Activated T-cell treated with anti-CD3 and anti-CD28 coated beads for 1 hour (primary cell): ENCODE measurements at places on chromosomes 16 and 17.

- no peak for DNase-seq
Measured at GRCh38 chr17:2044263-2044894, 2.6 kb downstream of the OVCA2 start.

DNA sequence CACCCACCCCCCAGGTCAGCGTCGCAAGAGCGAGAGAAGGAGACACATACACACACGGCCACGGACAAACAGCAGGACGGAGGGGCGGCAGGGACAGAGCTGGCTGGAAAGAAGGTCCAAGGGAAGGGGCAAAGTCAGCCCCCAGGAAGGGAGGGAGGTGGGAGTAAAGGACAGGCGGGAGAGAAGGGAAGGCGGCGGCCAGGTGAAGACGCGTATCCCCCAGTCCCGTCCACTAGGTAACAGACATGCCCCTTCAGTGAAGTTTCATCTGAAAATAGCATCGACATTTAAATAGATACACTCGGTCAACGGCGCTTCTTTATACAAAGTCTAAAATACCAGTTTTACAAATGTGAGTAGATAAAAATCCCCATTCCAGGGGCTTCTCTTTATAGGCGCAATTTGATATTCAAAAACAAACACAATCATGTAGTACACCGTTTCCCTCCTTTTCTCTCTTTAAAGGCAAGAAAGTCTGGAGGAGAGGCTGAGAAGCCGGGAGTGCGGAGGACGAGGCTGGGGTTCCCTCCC is 4.5 kb downstream of the CBX8 start:
- DNase-seq = no peak

DNA sequence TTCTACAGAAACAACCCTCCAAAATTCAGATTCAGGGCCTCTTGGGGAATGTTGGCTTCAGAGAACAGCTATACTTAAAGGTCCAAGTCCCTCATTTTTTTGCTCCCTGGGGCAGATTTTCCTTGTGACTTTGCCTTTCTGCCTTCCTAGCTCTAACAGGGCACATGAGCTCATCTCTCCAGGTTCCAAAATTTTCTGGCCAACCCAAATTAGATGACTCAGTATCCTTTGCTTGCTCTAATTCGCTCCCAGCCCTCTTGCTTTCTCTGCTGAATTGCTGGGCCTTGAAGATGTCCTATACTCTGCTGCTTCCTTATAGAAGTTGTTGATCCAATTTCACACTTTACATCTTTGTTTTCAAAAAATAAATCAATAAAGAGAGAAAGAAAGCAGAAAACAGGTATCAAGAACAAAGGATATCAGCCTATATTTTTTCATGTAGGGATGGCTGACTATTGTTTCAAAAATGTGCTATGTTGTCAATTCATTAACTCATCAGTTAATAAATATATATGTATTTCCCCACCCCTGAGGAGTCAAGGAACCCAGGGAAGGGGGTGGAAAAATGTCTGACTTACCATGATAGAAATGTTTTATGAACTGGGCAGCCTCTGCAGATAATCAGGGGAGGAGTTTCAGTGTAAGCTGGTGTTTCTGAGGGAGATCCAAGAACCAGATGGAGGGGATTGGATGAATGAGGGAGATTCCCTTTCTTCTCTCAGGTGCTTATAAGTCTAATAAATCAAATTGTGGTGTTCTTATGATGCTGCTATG is 1.0 kb upstream of the KRTAP4-2 start:
- no peak for DNase-seq

DNA sequence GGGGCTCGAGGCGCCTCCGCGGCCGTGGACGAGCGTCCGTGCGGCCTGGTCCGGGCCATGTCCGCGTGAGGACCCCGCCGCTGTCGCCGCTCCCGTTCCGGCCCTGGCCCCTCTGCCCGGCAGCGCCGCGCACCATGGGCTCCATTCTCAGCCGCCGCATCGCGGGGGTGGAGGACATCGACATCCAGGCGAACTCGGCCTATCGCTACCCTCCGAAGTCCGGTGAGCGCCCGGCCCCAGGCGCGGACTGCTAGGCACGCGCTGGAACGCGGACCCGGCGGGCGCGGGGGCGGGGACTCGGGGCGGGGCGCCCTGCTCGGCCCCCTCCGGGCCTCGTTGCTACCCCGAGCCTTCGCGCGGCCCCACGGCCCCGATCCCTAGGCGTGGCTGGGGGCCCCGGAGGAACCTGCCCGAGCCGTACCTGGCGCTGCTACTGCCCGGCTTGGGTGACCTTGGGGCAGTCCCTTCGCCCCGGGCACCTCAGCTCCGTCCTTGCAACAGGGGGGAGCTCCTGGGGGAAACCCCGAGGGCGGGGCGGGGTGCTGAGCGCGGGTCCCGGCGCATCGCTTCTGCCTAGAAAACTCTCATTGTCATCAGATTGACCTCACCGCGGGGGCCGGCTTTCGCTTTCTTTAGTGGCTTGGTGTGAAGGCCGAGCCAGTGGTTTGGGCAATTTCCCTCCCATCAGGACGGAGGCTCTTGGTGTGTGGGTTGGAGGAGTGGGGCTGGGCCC is 367 bp downstream of the MGRN1 start:
- peak; percentile 53 for DNase-seq

- DNase-seq = no peak
Measured at GRCh38 chr17:82822281-82822680, 17.5 kb downstream of the ZNF750 start.

- no peak for DNase-seq
Measured at GRCh38 chr17:31548709-31549108, 157.2 kb downstream of the RAB11FIP4 start.

DNA sequence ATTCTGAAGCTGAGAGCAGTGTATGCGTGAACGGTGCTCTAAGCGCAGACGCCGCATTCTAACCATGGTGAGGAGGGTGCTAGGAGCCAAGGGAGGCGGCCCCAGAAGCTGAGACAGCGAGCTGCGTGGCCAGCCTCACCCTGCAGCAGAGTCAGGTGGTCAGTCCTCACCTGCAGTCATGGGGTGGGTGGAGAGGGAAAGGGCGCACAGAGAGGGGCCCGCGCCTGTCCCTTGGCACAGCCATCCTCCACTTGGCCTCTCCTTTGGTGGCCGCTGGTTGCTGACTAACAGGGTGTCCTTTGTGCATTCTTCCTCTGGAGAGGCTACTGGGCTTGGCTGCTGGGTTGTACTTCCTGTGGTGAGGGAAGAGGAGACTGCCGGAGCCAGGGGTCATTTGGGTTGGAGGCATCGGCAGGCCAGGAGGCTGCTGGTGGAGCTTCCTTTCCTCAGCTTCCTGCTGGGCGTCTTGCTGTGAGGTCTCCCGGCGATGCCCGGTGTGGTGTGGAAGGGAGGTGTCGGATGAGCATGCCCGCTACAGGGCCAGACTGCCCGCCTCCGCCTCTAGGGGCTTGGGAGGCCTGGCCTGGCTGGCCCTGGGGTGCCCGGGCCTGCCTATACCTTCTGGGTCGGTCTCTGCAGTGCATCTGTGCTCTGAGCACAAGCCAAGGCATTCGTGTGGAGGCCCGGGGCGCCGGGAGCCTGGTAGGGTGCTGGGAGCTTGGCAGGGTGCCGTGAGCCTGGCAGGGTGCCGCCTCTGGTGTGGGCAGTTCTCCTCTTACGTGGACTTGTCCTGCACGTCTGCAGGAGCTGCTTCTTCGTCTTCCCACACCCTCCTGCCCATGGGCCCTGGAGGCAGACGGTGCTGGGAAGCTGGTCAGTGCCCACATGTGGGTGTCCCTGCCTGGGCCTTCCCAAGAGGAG is 17.4 kb downstream of the RNF213 start:
- no peak for DNase-seq

DNA sequence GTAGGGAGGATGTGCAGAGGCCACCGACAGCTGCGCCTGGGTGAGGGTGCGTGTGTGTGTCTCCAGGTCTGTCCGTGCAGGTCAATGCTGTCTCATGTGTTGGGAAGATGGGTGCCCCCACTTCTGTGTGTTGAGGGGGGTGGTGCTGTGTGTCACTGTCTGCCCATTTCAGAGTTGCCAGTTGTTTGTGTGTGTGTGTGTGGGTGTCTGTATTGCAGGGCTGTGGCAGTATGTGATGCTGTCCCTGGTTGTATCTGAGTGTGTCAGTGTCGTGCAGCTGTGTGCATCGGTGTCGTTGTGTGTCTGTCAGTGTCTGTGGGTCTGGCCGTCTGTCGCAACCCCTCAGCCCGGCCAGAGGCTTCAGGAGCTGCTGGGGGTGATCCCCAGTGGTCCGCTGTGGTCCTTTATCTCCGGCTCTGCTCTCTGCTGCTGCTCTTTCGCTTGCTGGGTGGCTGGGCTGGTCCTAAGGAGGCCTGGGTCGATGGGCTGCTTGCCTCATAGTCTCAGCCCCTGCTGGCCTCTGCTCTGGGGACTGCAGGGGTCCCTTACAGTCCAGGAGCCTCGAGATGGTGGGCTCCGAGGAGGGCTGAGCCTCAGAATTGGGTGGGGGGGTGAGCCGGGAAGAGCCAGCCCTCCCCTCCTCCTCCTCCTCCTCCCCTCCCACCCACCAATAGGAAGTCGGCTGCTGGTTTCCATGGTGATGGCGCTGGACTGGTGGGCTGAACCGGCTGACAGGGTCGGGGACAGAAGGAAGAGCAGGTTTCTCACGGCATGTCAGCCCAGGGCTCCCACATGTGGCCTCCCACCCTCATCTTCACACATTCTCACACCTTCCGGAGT is at the start of gene TSPOAP1:
TSS of gene TSPOAP1 (minus strand) at position 601 of the 840 bp plus-strand sequence. CDS start 875 bp downstream, outside the sequence.
- DNase-seq = peak; percentile 76

DNA sequence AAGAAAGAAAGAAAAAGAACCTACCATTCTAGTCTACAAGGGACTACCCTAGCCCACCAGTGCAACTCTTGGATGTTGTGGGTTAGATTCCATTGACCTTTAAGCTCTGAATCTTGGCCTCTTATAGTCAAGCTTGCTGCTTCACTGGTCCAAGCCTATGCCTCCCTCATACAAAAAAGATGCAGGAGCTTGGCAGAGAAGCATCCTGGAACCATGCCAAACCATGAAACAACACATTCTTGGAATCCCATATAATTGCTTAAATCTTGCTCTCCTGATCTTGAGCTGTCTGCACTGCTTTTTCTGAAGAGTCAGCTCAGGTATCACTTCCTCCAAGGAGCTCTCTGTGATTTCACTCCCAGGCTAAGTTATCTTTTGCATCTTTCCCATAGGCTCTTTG is 117.9 kb upstream of the GPR139 start:
- no peak for DNase-seq

DNA sequence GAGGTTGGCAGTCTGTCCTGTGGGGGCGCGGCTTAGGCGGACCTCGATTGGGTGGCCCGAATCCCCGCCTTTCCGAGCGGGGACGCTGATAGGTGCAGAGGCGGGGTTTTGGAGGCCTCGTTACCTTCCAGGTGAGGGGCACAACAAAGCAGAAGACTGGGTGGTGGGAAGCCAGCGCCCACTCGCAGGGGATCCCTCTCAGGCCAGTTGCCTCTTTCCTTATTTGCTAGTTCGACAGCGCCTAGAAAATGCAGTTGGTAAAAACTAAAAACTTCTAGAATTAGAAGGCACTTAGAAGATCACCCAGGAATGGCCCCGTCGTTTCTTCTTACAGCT is 730 bp downstream of the KAT7 start:
- no peak for DNase-seq

- DNase-seq = no peak
Measured at GRCh38 chr16:11042191-11042590, 97.8 kb downstream of the CLEC16A start.

GRCh38 chr17:80379348-80379747 is 35.6 kb upstream of the ENDOV start:
- no peak for DNase-seq

- no peak for DNase-seq
Measured at GRCh38 chr16:68746951-68747350, 9.9 kb downstream of the CDH1 start.

DNA sequence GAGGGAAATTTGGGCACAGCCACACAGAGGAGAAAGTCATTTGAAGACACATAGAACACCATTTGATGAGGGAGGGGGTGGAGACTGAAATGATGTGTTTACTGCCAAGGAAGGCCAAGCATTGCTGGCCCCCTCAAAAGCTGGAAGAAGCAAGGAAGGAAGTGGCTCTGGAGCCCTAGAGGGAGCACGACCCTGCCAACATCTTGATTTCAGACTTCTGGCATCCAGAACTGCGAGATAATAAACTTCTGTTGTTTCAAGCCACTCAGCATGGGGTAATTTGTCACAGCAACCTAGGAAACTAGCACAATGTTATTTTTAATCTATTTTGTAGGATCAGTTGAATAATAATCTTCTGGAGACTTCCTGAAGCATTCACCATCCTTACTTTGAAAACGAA is 314.8 kb upstream of the GOT2 start:
- no peak for DNase-seq

- DNase-seq = no peak
Measured at GRCh38 chr17:1464186-1464585, 8.2 kb upstream of the CRK start.

DNA sequence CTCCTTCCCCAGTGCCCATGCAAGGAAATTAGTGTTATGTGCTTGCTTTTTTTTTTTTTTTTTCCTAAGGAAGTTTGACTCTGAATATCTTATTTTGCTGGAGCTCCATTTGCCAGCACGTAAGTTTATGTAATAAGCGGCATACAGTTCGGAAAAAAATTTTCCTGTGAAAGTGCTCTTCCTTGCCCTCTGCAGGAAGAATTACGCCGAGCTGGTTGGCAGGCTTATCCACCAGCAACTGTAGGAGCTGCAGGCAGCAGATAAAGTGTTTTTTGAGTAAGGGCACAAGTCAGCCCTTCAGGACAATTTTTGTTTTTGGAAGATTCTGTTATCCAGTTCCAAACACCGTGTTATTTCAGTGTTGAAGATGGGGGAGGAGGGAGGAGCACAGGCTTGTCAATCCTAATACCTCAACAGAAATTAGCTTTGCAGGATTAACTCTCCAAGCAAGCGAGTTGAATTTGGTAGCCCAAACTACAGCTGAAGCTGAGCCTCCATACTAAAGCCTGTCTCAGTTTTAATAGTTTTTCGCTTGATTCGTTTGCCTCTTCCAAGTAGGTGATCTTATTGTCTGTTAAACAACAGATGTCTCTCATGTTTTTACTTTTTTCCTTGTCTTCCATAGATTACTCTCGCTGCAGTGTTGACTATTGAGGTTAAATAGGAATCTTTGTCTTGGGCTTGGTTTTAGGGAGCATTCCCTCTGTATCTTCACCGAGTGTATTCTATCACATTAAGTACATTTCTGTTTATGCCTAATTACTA is 1.1 kb downstream of the SPECC1 start:
- DNase-seq = no peak

DNA sequence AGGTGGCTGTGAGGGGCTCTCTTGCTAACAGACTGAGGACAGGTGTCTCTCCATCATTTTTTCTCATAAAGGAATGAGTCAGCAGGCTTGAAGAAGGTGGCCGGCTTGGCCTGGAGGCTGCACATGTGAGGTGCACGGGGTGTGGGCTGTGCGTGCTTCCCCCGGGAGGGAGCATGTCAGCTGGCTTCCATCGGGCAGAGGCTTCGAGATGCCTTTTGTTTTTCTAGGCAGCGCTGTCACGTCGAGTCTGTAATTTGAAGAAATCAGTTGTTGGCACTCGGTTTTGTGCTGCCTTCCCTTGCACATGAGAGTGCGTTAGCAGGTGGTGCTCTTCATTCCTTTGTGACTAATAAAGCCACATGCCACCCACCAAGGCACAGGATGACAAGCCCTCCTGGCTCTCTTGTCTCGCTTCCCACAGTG is 89.7 kb downstream of the NPIPB11 start:
- DNase-seq = no peak

- DNase-seq = no peak
Measured at GRCh38 chr17:64057701-64058263, 37.3 kb upstream of the ICAM2 start.

- no peak for DNase-seq
Measured at GRCh38 chr17:1649844-1650501, at the start of gene RILP. TSS of gene RILP (minus strand) at chr17:1649866. CDS start at chr17:1649804, 62 bp downstream.

GRCh38 chr17:38605841-38606645 is at the start of gene SRCIN1:
TSS of gene SRCIN1 (minus strand) at chr17:38605952. CDS start at chr17:38605705, 247 bp downstream.
- peak; percentile 33 for DNase-seq

- no peak for DNase-seq
Measured at GRCh38 chr16:12067714-12068401, 91.3 kb downstream of the SNX29 start.
